ENCODE measurements at places on chromosomes 12 and 14.

GRCh38 chr12:131994589-131994988 is 44.8 kb downstream of the EP400 start:
- DNase-seq = no peak

GRCh38 chr12:22287101-22287500 is 47.4 kb downstream of the ST8SIA1 start:
- DNase-seq = peak; percentile 58

GRCh38 chr12:71780237-71780822 is 25.7 kb downstream of the RAB21 start:
- peak; percentile 13 for DNase-seq

- DNase-seq = peak; percentile 15
Observed at GRCh38 chr14:72516936-72517700, 376.8 kb downstream of the DPF3 start.

DNA sequence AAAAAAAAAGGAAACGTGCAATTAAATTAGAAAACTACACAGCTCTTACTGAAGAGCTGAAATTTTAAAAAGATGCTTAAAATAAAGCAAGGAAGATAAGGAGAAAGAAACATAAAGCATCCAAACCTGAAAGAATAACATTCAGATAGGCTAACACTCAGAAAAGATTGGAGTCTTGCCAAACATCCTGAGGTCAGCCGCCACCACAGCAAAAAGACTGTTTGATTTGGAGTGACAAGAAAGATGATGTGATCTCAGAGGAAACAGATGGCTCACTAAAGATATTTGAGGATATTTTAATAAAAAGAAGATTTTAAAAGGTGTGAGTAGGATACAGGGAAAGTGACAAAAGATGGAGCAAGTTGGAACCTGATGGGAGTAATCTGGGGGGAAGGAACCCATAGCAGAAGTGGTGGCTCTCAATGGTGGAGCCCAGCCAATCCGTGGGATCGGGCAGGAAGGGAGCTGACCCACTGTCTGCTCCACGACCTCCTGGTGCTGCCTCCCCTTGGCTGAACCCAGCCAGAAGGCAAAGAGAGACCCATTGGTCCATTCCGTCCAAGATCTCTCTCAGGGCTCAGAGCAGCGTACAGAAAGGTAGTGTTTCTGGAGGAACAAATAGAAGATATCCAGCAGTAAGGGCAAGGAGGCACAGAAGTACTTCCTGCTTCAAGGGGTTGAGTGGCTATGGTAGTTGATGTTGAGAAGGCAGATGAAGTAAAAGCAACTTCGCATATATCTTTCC is 469.6 kb downstream of the RGS6 start:
- no peak for DNase-seq

DNA sequence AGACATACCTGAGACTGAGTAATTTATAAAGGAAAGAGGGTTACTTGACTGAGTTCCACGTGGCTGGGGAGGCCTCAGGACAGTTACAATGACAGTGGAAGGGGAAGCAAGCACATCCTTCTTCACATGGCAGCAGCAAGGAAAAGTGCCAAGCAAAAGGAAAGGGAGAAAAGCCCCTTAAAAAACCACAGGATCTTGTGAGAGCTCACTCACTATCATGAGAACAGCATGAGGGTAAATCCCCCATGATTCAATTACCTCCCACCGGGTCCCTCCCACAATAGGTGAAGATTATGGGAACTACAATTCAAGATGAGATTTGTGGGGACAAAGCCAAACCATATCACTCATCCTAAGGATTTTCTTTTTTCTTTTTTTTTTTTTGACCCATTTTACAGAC is 177.8 kb upstream of the EEA1 start:
- DNase-seq = no peak

DNA sequence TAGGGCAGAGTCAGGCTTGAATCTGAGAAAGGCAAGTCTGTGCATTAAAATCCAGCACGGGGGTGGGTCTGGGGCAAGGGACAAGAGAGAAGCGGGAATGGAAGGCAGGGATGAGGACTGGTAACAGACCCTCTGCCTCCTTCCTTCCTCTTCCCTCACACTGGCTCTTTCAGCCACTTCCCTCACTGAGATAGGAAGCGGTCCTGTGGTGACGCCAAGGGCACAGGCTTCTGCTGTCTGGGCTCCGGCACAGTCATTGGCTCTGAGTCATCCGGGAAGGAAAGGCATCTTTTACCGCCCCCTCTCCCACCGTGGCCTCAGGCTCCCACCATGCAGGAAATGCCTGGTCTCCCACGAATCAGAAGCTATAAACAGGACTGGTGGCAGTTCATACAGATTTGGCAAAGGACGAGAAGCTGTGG is 70.2 kb downstream of the ETV6 start:
- DNase-seq = peak; percentile 89

GRCh38 chr14:91388551-91388975 is 29.1 kb downstream of the CCDC88C start:
- no peak for DNase-seq

GRCh38 chr12:53347905-53348304 is 11.8 kb upstream of the SP7 start:
- DNase-seq = no peak

DNA sequence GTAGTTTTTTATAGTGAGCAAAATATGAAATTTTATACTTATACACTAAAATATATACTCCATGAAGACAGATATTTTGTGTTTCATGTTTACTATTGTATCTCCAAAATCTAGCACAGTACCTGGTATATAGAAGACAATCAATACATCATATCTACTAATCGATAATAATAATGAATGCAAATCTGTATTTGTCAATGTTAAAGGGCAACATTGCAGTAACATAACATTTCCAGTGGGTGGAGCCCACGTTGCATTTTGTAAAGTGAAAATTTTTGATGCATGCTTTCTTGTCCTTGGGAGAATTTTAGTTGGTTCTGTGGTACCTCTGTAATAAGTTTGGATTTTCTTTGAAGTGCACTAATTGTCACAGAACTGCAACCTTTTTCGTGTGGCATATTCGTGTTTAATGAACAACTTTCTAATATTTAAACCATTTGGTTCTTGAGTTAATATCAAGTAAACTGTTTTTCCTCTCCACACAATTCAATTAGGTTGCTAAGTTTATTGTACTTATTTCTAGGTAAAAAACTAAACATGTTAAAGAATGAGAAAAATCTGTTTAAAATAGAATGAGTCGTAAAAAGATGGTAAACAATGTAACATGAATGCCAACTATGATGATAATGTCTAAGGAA is 47.4 kb downstream of the AVPR1A start:
- DNase-seq = peak; percentile 22

GRCh38 chr12:130161261-130162243 is 712 bp upstream of the FZD10 start:
- no peak for DNase-seq

DNA sequence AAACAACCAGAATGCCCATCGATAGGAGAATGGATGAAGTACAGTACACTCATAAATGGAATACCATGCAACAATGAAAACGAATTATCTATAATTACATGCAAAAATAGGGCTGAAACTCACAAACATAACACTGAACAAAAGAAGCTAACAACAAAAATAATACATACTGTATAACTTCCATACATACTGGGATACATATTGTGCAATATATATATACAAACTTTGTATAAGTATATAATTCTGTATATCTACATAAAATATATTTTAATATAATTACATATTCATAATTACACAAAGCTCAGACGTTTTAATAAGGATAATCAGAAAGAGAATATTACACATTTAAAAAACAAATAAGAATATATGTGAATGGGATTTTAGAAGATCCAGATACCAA is 90.2 kb downstream of the CDK17 start:
- DNase-seq = no peak

DNA sequence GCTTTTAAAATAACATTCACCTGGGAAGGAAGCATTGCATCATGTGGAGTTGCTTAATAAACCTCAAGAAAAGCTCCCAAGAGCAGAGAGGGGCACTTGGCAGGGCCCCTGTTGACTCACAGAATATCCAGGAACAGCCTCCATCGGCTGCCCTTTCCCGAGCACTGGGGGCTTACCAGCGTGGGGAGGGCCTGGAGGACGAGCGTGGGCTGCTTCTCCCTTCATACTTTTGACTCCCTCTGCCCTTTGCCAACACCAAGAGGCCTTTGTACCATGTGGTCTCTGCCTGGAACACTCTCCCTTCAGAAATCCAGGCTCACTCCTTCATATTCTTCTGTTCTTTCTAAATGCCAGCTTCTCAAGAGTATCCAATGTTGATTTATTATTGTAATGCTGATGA is 492.1 kb upstream of the TMEM132C start:
- no peak for DNase-seq

DNA sequence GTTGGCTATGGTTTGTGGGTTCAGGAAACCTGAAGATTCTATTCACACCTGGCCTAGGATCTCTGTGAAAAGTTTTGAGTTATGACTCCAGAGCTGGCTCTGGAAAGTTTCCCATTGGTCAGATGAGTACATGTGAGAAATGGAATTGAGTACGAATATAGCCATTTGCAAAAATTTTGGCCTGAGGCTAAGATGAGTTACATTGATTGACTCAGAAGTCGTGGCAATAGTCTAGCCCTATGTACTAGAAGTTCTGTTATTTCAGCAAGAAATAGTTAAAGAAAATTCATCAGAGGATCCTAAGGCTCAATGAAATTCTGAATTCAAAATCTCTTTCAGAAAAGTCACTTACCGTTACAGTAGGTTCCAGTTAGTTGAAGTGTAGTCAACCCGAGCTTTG is 109.9 kb downstream of the PTCSC3 start:
- no peak for DNase-seq

- peak; percentile 55 for DNase-seq
Observed at GRCh38 chr12:66648033-66648735, 30.7 kb downstream of the GRIP1 start.

GRCh38 chr12:62860020-62860419 is 74.9 kb downstream of the PPM1H start:
- DNase-seq = no peak

GRCh38 chr12:124434354-124434753 is 133.1 kb downstream of the NCOR2 start:
- no peak for DNase-seq

DNA sequence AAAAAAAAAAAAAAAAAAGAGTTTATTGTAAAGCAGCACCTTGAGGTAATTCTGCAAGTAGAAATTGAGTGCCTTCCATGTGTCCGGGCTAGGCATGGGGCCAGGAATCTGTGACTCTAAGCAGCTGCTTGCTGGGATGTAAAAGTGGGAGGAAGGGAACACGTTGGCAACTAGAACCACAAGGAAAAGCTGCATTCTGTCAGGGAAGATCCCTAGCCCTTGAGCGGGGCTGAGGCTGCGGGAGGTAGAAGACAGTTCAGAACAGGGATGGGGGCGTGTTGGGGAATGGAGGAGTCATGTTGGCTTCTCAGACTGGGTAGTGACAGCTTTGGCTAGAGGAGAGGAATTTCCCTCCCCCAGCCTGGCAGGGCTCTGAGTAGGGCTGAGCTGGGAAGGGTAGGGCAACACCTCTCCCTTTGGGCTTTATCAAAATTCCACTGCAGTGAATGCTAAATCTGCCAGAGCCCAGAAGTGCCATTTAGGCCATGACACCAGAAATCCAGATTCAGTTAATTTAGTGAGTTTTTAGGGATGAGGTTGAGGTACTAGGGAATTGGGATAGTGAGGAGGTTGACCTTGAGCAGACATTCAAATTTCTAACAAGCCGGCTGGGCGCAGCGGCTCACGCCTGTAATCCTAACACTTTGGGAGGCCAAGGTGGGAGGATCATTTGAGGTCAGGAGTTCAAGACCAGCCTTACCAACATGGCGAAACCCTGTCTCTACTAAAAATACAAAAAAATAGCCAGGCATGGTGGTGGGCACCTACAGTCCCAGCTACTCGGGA is 3.4 kb upstream of the TRAFD1 start:
- peak; percentile 54 for DNase-seq

- no peak for DNase-seq
Observed at GRCh38 chr14:67607646-67608045, 7.6 kb upstream of the PIGH start.

- DNase-seq = no peak
Observed at GRCh38 chr14:53042480-53042879, 91.6 kb upstream of the FERMT2 start.

GRCh38 chr12:24231298-24231697 is 281.8 kb upstream of the SOX5 start:
- no peak for DNase-seq

DNA sequence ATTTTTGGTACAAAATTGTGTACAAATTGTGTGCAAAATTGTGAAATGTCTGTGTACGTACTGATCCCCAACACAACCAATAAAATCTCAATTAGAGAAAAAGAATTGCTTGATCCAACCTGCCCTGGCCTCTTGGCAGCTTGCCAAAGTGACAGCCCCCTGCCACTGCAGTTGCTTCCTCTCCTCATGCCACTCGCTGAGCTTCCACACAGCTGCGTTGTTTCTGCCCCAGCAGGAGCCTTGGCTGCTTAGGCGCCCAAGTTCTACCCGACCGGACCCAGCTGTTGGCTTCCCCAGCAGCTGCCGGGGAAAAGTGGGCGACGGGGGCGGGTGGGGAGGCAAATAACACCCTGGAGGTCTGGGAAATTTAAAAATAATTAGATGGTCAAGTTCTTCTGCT is 171.8 kb upstream of the ATF7IP start:
- DNase-seq = no peak

DNA sequence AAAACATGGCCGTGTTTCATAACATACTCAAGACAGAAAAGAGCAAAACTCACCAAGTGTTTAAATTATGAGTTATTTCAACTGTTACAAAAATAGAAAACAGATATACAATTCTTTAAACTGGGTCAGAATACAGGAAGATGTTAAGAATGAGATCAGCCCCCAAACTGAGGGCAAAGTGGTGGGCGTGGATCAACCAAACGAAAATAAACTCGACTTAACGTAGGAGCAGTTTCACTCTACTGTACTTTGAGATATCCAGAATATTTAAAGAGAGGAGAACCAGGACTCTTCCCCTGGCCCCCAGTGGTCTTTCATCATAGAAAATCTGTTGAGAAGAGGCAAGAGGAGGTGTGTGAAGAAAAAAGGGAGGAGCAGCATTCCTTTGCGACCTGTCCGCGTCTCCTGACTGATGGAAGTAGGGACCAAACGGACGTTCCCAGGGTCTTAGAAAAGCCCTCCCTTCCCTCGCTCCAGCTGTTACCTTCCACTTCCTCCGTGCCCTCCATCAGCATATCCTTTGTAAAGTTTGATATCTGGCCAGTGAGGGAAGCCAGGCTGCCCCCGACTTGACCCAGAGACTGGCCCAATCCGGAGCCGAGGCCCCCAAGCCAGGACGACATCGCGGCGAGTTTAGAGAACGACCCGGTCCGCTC is 668 bp downstream of the TRIP11 start:
- peak; percentile 49 for DNase-seq

All from RCC 7860 (cell line).